ENCODE measurements at places on chromosomes 2 and 18.

DNA sequence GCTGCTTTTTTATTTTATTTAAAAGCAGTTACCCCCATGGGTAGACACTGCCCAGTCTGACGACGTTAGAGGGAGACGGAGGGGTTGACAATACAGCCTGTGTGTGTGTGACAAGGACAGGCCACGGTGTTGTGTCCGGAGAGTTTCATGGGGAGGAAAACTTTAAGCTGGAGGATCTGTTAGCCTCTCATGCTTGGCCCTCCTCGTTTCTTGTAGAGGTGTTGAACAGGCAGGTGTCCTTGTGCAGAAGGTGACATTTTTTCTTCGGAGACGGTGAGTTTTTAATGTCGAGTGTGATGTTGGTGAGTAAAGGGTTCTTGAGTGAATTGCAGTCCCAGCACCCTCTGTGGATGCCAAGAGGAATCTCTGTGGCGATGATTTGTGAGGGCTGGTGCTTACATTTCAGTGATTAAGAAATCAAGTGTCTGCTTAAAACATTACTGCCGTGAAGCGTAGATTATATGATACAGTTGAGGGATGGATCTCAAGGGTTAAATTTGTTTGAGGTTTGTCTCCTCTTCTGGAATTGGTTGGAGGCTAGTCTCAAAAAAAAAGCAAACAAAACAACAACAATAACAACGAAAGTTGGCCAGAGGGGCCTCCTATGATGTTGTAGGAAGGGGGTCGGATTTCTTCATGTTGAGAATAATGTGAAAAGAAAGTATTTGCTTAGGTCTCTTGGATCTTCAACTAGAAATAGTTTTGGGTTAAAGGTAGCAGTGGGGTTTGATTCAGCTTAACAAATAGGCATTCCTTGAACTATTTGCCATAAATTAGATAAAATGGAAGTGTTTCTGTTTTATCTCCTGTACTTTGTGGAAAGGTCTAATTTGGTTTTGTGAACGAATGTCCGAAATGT lies 1.6 kb downstream of the NCOA1 start:
- DNase-seq: no peak

- no peak for DNase-seq
Measured at GRCh38 chr2:46041434-46041833, 255.8 kb upstream of the EPAS1 start.

DNA sequence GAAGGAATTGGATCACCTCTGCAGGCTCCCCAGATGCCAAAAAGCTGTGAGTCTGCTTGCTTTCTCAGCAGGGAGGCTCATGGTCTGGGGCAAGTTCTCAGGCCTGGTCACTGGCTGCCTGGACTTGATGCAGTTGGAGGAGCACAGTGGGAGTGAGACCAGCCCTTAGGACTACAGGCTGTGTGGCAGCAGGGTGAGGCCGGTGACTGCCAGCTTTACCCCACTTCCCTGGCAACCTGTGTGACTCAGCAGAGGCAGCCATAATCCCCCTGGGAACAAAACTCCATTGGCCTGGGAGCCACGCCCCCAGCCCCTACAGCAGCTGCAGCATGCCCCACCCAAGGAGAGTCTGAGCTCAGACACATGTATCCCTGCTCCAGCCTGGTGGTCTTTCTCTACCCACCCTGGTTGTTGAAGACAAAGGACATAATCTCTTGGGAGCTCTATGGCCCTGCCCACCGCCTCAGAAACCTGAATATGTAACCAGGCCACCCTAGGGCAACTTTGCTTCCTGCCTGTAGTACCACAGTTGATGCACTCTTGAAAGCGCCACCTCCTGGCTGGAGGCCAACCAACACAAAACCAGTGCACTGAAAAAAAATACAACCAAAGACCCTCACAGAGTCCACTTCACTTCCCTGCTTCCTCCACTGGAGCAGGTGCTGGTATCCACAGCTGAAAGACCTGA lies 106.8 kb upstream of the SPATS2L start:
- DNase-seq: no peak

DNA sequence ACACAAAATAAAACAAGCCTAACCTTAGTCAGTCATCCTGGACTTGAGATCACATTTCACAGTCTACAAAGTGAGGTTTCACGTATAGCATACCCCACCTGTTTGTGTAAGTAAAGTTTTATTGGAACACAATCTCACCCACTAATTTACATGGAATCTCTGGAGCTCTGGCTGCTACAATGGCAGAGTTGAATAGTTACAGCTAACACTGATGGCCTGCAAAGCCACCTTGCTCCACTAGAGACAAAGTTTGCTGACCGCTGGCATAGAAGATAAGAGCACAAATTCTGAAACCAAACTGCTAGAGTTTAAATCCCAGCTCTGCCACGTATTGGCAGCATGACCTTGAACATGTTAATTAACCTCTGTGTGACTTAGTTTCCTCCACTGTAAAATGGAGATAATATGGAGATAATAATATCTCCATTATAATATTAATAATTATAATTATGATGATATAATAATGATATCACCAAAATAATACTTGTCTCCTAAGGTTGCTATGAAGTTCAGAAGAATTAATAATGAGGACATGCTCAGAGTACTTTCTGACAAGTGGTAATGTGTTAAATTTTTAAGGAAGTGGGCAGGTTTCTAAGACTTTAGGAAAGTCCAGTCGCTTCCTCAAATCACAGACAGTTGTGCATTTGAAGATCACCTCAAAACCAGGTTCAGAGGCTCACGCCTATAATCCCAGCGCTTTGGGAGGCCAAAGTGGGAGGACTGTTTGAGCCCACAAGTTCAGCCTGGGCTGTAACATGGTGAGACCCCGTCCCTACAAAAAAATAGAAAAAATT lies 204.6 kb downstream of the SH3RF3 start:
- DNase-seq: no peak

DNA sequence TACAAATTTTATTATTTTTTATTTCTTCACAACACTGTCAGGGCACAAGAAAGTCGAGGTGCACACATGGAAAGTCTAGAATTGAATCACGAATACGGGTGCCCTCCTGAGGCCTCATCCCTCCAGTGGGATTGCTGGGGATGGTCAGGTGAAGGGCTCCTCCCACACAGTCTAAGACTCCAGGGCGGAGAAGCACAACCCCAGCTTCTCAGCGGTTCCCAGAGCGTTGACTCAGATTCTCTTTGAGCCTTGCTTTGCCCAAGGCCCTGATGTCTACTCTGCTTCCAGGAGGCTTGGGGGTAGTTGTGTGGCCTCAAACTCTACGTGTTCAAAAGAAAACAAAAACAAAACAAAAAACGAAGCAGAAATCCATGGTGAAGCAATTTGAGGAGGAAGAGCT lies 108.4 kb downstream of the LYPD6B start:
- no peak for DNase-seq

GRCh38 chr2:213232649-213233437 lies 51.4 kb upstream of the SPAG16 start:
- no peak for DNase-seq

- no peak for DNase-seq
Measured at GRCh38 chr2:85174943-85175342, 41.8 kb downstream of the TCF7L1 start.

DNA sequence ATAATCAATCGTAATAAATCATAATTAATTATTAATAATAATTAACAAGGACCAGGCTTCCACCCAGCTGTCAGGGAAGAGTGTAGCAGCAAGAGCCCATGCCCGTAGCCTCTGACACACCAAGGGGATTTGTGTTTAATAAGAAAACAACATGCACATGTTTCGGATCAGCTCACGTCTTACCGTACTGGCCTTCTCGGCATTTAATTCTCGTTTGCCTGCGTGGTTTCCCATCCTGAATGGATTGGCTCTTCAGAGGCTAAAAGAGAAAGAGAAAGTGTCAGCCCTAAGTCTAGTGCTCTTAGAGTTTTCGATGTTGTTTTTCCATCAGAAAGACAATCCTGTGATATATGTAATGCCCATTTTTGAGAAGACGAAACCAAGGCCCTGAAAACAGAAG lies 27.6 kb downstream of the MBP start:
- no peak for DNase-seq

DNA sequence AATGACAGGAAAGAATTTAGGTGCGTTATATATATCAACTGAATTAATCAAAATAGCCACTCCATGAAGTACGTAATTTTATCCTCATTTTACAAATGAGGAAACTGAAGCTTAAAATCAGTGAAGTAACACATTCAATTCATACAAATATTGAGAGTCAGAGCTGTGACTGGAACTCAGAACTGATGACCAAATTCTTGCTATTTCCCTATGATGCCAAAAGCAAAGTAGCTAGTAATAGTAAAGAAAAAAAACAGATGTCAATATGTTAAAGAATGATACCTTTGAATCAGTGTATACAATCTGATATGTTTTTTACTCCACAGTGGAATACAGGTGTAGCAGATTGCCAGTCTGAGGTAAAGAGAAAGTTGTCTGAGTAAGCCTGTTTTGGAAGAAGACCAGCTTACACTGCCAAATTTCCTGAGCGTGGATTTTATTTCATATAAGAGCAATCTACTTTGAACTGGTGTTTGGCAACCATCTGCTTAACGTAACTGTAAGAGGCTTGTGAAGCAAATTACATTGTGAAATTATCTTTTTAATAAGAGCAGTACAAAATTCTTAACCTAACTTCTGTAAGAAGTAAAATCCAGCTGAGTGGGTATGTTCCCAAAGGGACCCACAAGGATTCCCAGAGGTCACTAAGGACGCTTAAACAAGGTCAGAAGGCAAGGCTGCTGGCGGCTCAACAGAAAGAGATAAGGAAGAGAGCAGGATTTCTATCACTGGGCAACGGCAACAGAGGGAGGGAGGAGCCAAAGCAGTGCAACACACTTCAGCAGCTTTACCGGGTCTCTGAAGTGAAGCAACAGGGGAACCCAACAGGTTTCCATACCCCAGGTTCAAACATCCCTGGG lies 85.6 kb downstream of the IKZF2 start:
- DNase-seq: peak; percentile 39

DNA sequence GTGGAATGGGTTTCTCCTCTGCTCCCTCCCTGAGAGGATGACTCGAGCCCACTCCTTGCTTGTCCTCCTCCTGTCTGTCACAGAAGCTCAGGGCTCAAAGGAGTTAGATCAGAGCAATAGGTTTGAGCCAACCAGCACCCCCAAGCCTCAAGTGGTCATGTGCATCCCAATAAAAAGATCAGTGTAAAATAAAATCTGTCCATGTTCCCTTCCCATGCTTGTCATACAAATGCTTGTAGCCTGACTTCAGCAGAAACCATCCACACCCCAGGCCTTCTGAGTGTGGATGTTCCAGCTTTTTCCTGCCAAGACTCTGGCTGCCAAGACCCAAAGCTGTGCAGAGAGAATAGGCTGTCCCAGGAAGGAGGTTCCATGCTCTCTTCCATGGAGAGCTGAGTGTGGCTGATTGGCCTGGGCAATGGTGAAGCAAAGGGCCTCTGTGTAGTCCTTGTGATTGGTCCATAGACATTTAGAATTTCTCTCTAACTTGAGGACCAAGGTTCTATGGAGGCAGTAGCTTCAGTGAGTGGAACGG lies 67.4 kb downstream of the GYPC start:
- DNase-seq: no peak

- DNase-seq: no peak
Measured at GRCh38 chr2:137834760-137835379, 129.4 kb upstream of the HNMT start.

GRCh38 chr2:218395456-218395825 lies 4.2 kb upstream of the CTDSP1 start:
- no peak for DNase-seq

DNA sequence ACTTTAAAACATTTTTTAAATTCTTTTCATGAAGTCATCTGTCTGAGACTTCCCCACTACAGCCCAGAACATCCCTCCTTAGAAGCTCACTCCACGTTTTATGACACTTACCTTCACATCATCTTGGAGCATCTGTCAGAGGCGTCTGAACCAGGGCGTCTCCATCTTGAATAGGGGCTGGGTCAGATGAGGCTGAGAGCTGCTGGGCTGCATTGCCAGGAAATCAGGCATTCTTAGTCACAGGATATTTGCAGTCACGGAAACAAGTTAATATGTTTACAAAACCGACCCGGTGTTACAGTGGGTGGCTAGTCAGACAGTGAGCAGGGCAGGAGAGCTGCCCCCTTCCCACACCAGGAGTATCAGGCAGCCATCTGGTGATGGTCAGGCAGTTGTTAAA lies 456.5 kb downstream of the FBXO15 start:
- no peak for DNase-seq

DNA sequence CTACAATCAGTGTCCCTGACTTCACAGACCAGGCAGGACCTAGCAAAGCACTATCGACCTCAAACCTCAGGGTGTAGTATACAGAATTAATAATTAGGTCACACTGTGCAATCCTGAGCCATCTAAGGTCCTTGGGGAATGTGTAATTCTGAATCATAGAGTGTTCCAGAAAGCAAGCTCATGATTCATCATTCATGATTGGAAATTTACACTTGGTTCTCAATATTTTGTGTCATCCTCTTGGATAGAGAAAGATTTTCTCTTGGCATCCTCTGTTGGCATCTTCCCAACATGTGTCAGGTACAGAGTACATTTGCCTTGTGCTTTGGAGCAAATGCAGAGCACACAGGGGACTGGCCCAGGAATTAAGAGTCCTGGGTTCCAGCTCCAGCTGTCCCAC lies 245.0 kb upstream of the NT5C1B start:
- no peak for DNase-seq

- DNase-seq: no peak
Measured at GRCh38 chr2:85239102-85239501, 88.7 kb downstream of the TGOLN2 start.

GRCh38 chr2:39932198-39932597 lies 153.1 kb upstream of the THUMPD2 start:
- DNase-seq: no peak
